Fibroblast of upper back skin (primary cell): ENCODE measurements at places on chromosomes 7 and 10.

DNA sequence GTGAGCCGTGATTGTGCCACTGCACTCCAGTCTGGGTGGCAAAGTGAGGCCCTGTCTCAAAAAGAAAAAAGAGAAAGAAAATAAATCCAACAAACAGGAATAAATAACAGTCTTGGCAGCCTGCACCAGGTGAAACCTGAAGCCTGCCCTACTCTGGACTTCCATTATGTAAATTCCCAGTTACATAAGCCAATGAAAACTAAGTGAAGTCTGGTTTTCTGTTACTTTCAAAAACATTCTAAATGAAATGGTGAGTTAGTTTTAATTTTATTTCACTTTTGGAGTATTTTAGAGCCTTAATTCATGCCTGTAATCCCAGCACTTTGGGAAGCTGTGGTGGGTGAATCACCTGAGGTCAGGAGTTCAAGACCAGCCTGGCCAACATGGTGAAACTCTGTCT, 22.5 kb upstream of the HIBADH start:
- no peak for DNase-seq

- no peak for DNase-seq
Observed at GRCh38 chr7:101960985-101961708, 143.7 kb downstream of the CUX1 start.

DNA sequence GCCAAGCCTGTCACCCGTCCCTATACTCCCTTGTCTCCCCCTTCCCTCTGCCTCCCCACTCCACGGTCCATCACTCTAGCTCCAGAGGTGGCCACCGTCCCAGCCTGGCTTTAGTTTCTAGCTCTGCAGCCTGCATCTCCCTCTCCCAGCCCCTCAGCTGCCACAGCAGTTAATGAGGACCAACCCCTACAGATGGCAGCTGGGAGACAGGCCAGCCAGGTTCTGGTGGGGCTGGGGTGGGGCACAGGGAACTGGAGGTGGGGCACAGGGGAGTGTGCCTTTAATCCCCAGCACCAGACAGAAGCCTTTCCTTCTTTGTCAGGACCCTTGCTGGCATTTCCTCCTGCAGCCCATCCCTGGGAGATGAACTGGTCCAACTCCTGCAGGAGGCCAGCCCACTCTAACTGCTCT, 21.1 kb downstream of the UNC5B start:
- no peak for DNase-seq

DNA sequence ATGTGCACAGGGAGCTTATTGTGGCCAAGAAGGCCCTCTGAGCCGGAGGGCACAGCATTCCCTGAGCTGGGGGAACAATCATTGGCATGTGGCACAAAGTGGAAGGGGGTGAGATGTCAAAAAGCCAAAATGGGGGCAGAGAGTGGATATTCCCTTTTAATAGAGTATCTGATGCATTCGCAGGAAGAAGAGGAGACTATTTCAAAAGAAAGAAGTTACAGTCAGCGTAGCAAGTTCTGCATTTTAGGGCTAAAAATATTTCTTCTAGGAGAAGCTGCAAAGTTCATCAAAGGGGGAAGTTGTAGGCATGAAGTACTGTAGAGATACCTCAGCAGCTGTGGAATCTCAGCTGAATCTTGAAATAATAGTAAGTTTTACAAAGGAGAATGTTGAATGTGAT, 136.0 kb upstream of the WDR11 start:
- no peak for DNase-seq

GRCh38 chr7:42090056-42090455, 147.0 kb downstream of the GLI3 start:
- no peak for DNase-seq
